Stimulated activated CD4-positive, alpha-beta T cell treated with anti-CD3 and anti-CD28 coated beads, Interleukin-15, amount 100 ng/mL, for 1 hour (primary cell): ENCODE measurements at places on chromosomes 16 and 17.

GRCh38 chr16:86248310-86248905, 261.9 kb upstream of the FOXF1 start:
- no peak for DNase-seq

GRCh38 chr17:44807817-44808155, 22.3 kb downstream of the GJC1 start:
- no peak for DNase-seq

- DNase-seq: no peak
Measured at GRCh38 chr17:15660077-15660476, 24.0 kb downstream of the TRIM16 start.

DNA sequence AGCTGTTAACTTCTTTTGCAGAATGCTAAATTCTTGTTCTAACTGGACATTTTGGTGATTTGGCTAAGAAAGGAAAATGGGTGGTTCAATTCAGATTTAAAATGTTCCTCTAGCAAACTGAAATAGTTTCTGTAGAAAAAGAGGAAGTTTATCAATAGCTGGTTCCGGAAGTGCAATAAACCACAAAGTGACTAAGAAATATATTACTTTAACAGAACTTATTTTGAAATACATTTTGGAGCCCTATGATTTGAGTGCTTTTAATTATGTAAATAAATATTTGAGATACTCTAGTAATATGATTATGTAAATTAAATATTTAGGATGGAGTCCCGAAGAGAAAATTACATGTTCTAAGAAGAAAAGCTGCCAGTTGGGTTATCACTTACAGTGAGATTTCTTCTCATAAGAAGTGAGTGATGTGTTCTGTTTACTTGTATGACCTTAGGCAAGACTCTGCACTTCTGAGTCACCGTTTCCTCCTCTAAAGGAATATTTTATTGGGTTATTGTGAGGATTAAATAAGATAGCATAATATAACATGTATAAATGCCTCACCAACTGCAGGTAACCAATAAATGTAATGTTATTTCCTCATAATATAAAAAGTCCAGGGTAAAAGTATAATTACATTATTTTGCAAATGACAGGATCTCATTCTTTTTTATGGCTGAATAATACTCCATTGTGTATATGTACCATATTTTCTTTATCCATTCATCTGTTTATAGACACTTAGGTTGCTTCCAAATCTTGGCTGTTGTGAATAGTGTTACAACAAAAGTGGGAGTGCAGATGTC, at the start of gene EVI2B:
EVI2B (minus strand) TSS at position 73 of the 800 bp plus-strand sequence. CDS start 8,445 bp downstream, outside the sequence.
- DNase-seq: no peak

DNA sequence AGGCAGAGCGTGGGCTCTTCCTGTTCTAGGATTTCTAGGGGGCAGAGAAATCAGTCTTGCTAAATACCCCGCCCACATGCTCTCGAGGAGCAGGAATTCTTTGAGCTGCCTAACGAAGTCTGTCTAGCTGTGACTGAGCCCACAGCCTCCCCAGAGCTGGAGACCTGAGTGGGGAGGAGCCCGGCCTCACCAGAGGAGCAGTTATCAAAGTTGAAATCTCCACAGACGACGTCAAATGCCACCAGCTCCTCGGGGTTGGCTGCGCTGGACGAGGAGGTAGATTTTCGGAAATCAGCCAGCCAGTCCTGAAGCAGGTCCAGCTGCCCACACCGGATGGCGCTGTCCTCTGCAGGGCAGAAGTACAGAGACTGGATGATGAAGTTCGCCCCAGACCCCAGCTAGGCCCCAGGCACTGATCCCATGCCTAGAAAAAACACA, 53.8 kb downstream of the PRMT7 start:
- DNase-seq: no peak

DNA sequence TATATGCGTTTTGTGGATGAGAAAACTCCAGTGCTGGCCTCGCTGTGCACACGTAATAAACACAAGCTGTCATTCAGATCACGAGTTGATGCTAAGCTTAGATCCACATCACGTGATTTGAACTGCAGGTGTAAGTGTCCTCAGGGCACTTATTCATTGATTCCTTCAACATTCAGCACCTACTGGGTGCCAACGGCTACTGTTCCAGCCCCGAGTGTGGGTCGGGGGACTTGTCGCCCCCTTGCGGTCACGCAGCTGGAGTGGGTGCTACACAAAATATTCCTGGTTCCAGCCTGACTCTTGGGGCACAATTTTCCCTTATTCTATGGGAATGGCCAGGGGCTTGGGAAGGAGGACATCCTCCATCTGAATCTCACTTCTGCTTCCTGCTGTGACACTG, 29.9 kb upstream of the GINS2 start:
- DNase-seq: no peak

- DNase-seq: no peak
Measured at GRCh38 chr16:30697264-30698138, 1.5 kb upstream of the SRCAP start.

DNA sequence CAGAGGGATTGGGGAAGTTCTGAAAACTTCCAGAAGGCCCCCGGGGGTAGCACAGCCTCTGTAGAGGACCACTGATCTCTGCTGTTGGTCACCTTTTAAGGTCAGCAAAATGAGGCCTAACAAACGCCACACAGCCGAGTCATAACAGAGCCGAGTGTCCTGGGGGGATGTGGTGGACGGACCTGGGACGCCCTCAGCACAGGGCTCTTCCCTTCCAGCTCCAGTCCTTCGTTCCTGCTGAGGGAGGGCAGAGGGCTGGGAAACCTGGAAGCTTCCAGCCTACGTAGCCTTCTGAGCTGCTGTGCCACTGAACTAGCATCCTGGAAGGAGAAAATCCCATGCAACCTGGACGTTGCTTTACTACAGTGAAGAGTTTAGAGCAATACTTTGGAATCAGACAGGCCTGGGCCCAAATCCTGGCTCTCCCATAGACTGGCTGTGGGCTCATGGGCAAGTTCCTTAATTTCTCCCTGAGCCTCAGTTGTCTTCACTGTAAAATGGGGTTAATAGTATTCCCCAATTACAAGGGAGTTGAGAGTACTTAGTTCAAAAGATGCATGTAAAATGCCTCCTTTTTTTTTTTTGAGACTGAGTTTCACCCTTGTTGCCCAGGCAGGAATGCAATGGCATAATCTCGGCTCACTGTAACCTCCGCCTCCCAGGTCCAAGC, 34.4 kb upstream of the ZCCHC14 start:
- no peak for DNase-seq

GRCh38 chr16:57759541-57760356, 24.2 kb downstream of the KATNB1 start:
- no peak for DNase-seq

GRCh38 chr16:7182510-7183109, 150.0 kb upstream of the RBFOX1 start:
- no peak for DNase-seq
